ENCODE measurements at places on chromosomes 2 and 18. TPM values are rescaled to one million over a fixed set of nuclear protein-coding genes. Genes with fewer than 3 reads are reported as not detected.

- no peak for DNase-seq
These were observed 273.7 kb upstream of the KYNU start for GRCh38 chr2:142603759-142604158.

- DNase-seq = peak; percentile 79
These were observed 68.9 kb upstream of the EFEMP1 start for GRCh38 chr2:55992455-55992854.

- no peak for DNase-seq
These were observed 284.0 kb upstream of the GCFC2 start for GRCh38 chr2:75994759-75995158.

DNA sequence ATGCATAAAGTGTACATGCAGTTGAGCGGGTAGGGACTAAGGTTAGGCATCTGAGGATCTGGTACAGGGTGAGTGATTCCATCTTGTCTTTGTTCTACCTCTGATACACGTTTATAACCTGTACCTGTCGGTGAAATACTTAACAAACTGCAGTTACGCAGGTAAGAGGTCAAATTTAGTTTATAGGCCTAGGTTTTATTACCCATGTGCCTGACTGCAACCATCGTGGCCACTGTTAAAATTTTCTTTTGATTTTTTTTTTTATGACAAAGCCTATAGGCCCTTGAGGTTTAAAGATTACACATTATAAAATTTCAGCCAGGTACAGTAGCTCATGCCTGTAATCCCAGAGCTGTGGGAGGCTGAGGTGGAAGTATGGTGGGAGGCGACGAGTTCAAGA, 15.4 kb upstream of the HNMT start:
- DNase-seq = no peak

DNA sequence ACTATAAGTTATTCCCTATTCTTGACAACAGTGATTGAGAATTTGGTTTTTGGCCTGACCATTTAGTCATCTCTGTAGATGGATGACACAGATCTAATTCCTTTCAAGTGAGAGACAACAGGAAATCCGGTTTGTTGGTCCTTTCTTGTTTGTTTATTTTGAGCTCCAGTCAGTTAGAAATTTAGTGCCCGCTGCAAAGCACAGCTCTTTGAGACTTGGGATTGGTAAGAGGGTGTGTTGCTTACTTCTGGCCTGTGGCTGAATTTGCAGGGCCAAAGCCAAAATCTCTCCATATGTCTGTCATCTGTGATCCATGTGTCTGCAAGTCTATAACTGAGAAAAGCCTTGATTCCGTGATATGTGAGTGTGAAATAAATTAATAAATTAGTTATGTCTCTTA, 74.3 kb downstream of the BIN1 start:
- DNase-seq = no peak

DNA sequence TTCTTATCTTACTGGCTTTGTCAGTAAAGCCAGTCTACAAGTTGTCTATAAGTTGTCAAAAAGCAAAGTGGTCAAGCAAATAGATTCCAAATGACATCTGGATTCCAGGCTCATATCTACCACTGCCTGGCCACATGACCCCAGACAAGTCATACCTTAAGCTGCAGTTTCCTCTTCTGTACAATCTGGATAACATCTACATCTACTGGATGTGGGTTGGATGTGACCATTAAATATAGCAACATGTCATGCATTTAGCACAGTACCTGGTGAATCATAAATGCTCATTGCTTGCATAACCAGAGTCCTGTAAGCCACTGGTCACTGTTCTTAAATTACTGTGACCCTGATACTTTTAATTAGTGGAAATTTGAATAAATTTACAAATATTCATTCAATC, 16.8 kb downstream of the COBLL1 start:
- DNase-seq = no peak

The PDCD1 gene
- total RNA-seq = not detected

The MYCN gene
- 1.1 TPM for total RNA-seq

The ZNF236 gene
- total RNA-seq = 14.2 TPM

The TMEM169 gene
- total RNA-seq = 0.51 TPM

The KLHL41 gene
- 1.1 TPM for total RNA-seq

The SERPINB8 gene
- total RNA-seq = 19.6 TPM

Data from posterior vena cava (tissue), 2 donors.